ENCODE measurements at places on chromosomes 7 and 10.

GRCh38 chr7:77991656-77992055 lies 193.1 kb downstream of the PHTF2 start:
- no peak for DNase-seq

GRCh38 chr10:71795248-71795647 lies 21.9 kb upstream of the VSIR start:
- DNase-seq, result no peak

DNA sequence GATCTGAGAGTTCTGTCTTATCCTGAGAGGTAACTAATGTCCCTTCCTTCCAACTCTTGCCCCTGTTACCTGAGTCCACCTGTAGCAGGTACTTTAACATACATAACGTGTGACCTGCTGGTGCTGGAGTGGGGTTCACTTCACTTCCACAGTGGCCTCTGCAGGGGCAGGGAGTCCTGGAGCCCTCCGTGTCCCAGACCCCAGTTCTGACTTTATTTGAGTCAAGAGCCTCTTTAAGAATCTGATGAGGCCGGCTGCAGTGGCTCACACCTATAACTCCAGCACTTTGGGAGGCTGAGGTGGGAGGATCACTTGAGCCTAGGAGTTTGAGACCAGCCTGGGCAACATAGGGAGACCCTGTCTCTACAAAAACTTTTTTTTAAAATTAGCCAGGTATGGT lies 117.0 kb upstream of the RET start:
- no peak for DNase-seq

- DNase-seq, result no peak
These were observed 49.6 kb upstream of the BTRC start for GRCh38 chr10:101304316-101304715.

GRCh38 chr10:62166331-62167131 lies 102.1 kb downstream of the RTKN2 start:
- DNase-seq, result peak; percentile 25

- no peak for DNase-seq
These were observed 58.4 kb upstream of the TM9SF3 start for GRCh38 chr10:96645191-96645721.
